CD8-positive, alpha-beta memory T cell (primary cell): ENCODE measurements at places on chromosomes 1 and 21.

DNA sequence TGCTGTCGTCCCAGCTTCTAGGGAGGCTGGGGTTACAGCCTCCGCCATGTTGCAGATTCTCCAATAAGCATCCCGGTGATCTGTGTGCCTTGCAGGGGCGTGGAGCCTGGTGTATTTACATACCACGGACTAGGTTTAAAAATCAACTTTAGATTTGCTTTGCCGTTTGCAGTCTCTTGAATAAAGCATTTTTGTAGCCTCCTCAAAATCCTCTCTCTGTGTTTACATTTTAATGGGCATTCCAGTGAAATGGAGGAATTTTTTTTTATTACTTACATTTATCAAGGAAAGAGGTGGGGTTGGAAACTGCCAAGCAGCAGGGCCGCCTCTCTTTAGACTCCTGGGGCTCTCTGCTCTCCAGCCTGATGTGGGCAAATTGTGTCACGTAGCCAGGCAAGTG lies 437.5 kb upstream of the VAMP3 start:
- no peaks in the 10 kb centered on the region for H3K4me1 ChIP-seq
- peaks cover 3% of the 10 kb centered on the region for H3K27me3 ChIP-seq
- H3K36me3 ChIP-seq: no peaks in the 10 kb centered on the region
- H3K27ac ChIP-seq: no peak overlapping the region
- no peak for DNase-seq

- H3K4me3 ChIP-seq: no peak overlapping the region
- DNase-seq: no peak
- H3K36me3 ChIP-seq: no peaks in the 10 kb centered on the region
- no peak overlapping the region for H3K27ac ChIP-seq
- H3K4me1 ChIP-seq: no peaks in the 10 kb centered on the region
Measured at GRCh38 chr21:29499734-29500343, 201.1 kb downstream of the BACH1 start.

DNA sequence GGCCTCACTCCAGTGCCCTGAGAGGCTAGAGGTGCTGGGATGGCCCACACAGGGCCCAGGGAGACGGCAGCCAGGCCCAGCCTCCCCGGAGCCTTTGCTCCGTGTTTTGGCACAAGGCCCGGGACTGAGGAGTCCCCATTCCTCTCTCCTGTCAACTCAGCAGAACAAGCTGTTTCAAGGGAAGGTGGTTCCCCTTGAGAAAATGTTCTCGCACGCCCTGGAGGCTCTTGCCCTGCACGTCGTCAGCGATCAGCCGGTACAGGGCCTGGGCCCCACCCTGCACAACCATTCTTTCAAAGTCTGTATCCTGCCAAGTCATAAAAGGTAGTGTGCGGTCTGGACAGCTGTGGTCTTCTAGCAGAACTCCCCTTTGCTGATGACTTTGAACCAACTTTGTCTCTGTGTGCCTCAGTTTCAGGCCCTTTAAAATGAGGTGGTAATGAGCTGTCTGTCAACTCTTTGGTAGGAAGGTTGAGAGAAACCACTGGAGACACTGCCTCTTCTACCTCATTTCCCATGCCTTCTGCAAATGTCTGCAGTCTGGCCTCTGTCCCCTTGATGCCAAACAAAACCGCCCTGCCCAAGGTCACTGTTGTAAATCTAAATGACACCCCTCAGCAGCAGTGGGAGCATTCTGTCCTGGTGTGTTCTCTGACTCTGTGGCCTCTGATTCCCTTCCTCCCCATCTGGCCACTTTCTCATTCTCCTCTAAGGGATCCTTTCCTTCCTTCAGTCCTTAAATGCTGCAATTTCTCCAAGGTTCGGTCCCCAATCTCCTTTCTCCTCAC lies 138.6 kb upstream of the JUN start:
- H3K4me1 ChIP-seq: peaks cover 15% of the 10 kb centered on the region
- peak; percentile 60 for DNase-seq
- no peak overlapping the region for H3K4me3 ChIP-seq
- H3K27ac ChIP-seq: no peak overlapping the region

DNA sequence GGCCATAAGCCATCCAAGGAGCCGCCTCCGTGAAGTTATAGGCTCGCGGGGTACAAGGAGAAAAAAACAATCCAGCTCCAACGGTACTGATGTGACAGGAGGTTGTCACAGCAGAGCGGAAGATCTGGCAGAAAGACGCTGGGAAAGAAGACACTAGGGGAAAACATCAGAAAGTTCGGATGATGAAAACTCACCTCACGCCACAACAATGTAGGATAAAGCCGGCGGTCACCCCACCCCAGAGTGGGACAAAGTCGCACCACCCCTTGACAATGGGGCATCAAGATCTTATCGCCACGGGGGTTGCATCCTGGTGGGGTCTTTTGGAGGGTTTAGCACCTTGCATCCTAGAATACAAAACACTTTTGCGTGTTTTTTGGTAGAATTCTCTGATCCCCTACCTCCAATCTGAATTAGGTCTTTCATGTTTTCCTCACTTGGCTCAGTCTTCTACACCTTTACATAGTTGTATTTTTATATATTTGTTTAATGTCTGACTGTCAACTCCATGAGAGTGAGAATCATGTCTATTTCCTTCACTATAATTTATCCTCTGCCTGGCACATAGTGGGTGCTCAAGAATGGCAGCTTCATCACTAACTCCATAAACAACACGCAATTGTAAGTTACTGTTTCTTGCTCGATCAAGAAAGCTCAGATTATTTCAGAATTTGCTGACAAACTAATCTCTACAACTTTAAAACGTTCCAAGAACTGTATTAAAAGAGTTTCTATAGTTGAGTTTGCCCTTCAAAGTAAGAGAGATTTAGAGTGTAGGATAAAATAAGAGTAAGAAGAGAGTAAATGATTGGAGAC lies 611 bp upstream of the ZSWIM5 start:
- H3K4me1 ChIP-seq: peaks cover 24% of the 10 kb centered on the region
- H3K27me3 ChIP-seq: no peaks in the 10 kb centered on the region
- H3K27ac ChIP-seq: no peak overlapping the region

- H3K4me3 ChIP-seq: no peak overlapping the region
- no peaks in the 10 kb centered on the region for H3K36me3 ChIP-seq
- no peak overlapping the region for H3K27ac ChIP-seq
- no peaks in the 10 kb centered on the region for H3K4me1 ChIP-seq
Measured at GRCh38 chr1:233357595-233358397, 30.3 kb downstream of the MAP3K21 start.

GRCh38 chr1:119731741-119732430 lies 20.2 kb downstream of the PHGDH start:
- DNase-seq: no peak
- no peak overlapping the region for H3K4me3 ChIP-seq
- no peaks in the 10 kb centered on the region for H3K27me3 ChIP-seq
- H3K4me1 ChIP-seq: no peaks in the 10 kb centered on the region

DNA sequence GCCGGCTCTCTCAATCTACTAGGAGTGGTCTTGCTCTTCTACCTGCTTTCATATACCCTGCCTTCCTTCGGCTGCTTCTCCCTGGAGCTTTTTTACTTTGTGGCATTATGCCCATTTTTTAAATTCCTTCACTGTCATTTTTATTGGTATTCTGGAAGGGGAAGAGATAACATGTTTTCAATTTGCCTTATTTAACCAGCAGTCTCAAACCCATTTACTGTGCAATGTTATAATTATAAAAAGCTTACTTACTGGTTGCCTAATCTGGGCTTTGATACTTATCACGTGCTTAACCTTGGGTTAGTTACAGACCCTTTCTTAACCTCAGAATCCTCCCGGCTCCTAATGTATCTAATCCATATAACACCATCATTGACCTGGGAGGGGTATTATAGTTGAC lies 128.1 kb downstream of the SIPA1L2 start:
- no peaks in the 10 kb centered on the region for H3K27me3 ChIP-seq
- no peaks in the 10 kb centered on the region for H3K36me3 ChIP-seq
- no peak for DNase-seq
- H3K4me3 ChIP-seq: no peak overlapping the region

GRCh38 chr1:204453141-204453772 lies 41.3 kb downstream of the PIK3C2B start:
- DNase-seq: peak; percentile 64
- H3K4me3 ChIP-seq: no peak overlapping the region
- no peaks in the 10 kb centered on the region for H3K36me3 ChIP-seq
- H3K4me1 ChIP-seq: peaks cover 14% of the 10 kb centered on the region
- peak overlapping the region; percentile 43 for H3K27ac ChIP-seq
- H3K27me3 ChIP-seq: no peaks in the 10 kb centered on the region
